ENCODE measurements at places on chromosomes 2 and 18.
A peak's percentile ranks its signal among the peaks of the same experiment; 100 is the strongest.

DNA sequence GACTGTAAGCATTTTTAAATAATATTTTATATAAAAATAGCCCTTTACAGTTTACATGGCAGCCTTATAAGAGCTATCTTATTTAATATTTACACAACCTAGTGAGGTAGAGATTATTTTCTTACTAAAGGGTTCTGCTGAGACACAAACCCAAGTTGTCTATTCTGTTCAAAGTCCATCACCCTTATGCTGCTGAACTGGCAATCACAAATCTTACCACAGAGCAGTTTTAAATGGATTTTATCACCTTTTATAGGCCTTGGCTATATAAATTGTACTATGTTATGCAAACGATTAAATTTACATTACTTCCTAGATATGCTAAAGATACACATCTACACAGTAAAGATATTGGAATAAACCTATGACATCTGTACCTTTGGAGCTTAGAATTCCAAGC lies 40.7 kb downstream of the RBM45 start:
- no peak for DNase-seq

DNA sequence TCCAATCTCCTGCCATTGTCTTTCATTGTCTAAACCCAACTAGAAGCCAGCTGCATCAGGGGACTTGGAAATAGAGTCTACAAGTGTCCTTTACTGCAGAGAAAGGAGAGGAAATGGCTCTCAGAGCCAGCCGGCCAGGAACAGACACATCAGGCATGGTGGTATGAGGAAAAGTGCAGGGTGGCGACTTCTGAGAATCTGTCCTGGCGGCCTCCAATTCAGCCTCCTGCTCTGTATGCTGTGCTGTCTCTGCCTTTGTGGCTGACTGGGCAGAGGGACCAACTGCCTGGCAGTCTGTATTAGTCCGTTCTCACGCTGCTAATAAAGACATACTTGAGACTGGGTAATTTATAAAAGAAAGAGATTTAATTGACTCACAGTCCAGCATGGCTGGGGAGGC lies 36.8 kb upstream of the AQP4 start:
- DNase-seq: no peak

GRCh38 chr18:34976534-34976898 lies 64.7 kb upstream of the MAPRE2 start:
- no peak for DNase-seq

- DNase-seq: no peak
Measured at GRCh38 chr2:7346336-7346735, 429.1 kb downstream of the RNF144A start.

- no peak for DNase-seq
Measured at GRCh38 chr2:155308367-155309009, 610.0 kb downstream of the KCNJ3 start.

- no peak for DNase-seq
Measured at GRCh38 chr2:74028741-74029140, 44.0 kb downstream of the TET3 start.

GRCh38 chr2:241040081-241040803 lies 41.8 kb downstream of the SNED1 start:
- no peak for DNase-seq

- DNase-seq: no peak
Measured at GRCh38 chr2:71919708-71920107, 228.0 kb downstream of the CYP26B1 start.

DNA sequence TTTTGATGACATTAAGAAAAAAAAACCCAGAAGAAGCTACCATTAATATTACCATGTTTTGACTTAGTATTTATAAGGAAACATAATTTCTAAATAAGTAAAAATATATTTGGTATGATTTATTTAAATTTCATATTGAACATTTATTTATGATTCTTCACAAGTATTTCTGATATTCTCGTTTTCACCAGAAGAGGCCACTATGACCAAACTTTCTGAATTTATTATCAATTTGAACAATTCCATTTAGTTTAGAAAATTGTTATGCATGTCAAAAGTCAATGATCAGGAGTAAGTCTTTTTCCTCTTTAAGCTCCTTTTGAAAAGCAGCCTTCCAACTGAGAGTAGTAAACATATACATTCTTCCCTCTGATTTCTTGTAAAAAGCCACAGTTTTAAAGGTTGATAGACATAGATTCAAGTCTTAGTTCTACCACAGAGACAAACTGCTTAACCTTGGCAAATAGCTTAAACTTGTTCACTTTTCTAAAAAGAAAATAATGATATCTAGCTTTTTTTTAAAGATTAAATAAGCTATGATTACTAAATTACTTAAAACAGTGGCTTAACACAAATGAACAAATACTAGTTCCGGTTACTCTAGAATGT lies 329.9 kb downstream of the TRIB2 start:
- DNase-seq: no peak

GRCh38 chr2:143284087-143284675 lies 155.0 kb downstream of the ARHGAP15 start:
- peak; percentile 31 for DNase-seq

- peak; percentile 71 for DNase-seq
Measured at GRCh38 chr18:55588111-55588869, at the start of gene TCF4. TCF4 (minus strand) TSS chr18:55588192; CDS start chr18:55587116, 1,076 bp downstream.

DNA sequence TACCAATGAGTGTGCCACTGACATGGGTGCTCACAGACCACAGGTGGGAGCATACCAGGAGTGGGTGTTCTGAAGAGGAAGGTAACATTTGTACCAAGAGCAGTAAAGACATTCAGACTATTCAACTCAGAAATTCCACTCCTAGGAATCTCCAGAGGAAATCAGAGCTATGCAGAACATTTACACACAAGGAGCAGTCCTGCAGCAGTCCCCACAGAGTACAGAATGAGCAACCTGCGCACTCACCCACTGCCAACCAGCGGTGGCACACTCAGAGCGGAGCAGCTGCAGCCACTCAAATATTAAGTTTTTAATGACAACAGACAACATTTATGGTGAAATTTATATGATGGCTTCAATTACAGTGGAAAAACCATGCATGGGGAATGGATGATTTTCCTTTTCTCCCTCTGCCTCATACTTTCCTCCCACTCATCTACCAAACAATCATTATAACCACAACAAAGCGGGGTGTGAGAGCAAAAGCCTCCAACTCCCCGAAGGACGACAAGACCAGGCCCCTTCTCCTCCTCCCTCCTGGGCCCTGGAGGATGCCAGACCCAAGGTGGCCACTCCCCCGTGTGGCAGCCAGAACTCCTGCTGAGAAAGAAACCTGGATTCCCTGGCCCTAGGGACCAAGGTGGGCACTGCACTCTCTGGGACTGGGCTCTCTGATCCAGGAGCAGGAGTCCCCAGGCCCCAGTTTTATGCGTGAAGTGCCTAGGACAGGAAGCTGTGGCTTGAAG lies 5.4 kb downstream of the HS6ST1 start:
- DNase-seq: peak; percentile 39

DNA sequence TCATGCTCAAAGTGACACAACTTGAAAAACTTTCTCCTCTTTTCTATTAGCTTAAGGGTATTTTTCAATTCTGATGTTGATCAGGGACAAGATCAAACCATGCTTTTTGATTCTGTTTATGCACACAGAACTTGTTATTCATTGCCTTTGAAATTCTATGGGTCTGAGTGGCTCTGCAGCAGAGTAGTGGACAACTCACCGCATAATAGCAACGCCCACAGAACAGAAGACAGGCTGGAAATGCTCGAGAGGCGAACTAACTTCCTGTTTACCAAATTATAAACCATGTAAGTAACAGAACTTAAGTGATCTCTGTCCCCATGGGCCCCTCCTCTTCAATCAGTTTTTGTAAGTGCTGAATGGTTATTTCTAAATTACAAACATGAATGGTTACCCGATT lies 131.2 kb downstream of the CBLN2 start:
- no peak for DNase-seq

DNA sequence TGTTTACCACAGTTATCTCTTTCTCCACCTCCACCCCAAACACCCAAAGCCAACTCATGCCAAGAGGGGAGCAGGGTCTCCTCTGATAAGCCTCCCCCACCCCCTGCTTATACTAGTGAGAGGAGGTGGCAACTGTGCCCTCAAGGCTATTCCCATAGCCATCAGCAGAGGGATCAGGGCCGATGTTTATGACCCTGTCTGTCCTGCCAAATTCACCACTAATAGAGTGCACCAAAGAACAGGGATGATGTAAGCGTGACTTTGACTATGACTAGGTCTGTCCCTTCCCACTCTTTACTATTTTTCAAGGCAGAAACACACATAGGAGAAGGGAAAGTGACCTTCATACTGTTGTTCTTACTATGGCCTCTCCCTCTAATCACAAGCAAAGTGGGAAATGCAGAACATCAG lies 74.6 kb downstream of the CLHC1 start:
- DNase-seq: no peak

DNA sequence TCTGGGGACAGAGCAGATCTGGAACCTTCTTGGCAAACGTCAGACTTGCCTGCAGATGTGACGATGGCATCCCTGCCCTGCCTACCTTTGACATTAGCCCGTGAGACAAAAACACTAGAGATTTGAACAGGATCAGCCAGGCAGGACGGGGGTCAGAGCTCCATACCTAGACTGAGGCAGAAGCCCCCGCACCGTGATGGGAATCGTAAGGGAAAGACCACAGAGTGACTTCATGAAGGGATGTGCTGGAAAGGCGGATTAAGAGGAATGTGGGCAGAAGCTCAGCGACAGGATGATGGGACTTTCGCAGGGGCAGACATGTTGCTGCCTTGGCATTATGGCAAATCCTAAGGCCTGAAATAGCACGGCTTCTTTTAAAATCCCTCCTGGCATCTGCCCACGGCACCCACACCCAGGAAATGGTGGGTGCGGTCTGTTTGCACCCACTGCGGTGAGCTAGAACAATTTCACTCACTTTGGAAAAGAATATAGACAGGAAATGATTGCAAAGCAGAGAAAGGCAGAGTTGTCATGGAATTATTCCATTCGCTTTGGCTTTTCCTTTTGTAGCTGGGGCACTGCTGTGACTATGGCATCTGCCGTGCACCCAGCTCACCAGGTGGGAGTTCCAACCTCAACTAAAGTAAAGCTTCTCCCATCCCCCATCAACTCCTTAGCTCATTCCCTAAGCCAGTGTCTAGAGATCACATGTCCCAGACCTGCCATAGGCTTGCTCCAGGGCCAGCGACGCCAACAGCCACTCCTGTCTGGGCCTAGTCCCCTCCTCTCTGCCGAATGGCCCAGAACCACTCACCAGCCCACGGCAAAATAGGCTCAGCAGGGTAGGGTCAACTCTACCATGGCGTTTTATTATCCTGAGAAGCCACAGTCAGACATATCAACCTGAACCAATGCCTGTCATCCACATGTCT lies 112.7 kb upstream of the NPAS2 start:
- DNase-seq: no peak

- no peak for DNase-seq
Measured at GRCh38 chr2:174025271-174026121, 60.3 kb upstream of the SP3 start.

DNA sequence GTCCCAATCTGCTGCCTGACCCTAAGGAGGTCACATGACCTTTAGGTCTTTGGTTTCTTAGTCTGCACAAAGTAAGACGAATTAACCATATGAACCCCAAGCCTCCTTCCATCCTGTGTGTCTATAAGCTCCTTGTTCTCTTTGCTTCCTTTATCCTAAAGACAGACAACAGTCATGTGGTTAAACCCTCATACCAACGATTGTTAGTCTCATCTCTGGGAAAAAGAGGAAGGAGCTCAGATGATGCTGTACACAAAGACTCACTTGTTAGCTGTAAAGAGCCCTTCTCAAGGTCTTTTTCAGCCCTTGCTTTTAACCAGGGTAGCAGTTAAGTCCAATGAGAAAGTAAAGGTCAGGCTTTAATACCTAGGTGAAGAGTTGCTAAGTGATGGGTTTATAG lies 443.7 kb downstream of the TNS1 start:
- no peak for DNase-seq

- DNase-seq: no peak
Measured at GRCh38 chr2:33946193-33946592, 347.1 kb upstream of the FAM98A start.

DNA sequence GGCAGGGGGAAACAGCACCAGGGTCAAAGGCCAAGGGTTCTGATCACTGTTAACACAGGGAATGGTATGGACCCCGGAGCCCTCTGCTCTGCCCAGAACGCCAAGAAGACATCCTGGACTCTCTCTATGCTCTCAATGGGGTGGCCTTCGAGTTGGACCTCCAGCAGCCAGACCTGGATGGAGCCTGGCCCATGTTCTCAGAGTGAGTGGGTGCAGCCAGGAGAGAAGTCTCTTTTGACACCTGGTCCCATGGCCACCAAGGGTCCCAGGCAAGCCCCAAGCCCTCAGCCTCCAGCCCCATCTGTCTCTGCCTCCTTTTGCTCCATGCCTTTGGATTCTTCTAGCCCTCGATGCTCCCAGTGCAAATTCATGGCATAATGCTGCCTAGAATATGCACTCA lies 4.1 kb downstream of the RUFY4 start:
- DNase-seq: no peak

DNA sequence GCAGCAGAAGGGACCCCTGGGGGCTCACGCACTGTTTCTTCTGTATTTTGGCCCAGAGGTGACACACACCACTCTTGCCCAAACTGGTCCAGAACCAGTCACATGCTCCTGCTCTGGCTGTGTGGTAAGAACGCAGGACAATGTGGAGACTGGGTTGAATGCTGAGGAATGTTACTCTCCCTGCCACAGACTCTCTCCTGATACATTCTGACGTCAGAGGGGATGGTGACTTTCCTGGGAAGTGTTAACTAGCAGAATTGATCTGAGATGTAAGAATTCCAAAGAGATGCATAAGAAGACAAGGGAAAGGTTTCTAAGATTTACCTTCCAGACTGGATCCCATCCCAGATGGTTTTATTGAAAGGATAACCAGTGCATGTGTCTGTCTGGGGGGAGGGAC lies 100.8 kb downstream of the ASB1 start:
- no peak for DNase-seq

GRCh38 chr2:23301136-23301535 lies 83.8 kb upstream of the KLHL29 start:
- no peak for DNase-seq
